Astrocyte of the cerebellum (primary cell): ENCODE measurements at places on chromosomes 3 and 15.

- DNase-seq, result no peak
Measured at GRCh38 chr15:40052604-40053003, 13.6 kb upstream of the SRP14 start.

DNA sequence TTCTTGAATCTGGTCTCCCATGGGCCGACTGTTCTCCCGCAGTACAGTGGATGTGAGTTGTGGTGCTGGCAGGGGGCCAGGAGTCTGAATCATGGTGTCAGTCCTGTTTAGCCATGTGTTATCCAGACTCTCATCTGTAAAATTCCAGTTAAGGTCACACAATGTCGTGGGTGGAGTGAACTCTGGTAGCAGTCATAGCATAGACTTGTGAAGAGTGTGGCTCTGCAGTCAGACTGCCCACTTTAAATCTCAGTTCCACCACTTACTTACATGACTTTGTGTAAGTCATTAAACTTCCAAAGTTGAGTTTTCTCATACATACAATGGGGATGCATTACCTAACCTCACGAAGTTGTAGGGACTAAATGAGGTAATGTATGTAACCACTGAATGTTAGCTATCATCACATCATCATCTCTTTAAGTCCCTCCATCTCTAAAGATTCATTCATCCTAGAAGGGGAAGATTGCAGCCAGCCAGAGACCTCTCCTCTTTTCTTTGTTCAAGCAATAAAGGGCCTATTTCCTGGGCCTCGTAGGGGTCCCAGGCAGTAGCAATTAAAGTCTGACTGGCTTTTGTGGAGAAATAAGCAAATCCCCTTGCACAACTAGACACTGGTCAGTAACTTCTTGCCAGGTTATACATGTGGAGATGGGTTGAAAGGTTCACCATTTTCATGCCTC, 93.9 kb downstream of the PCCB start:
- DNase-seq, result peak; percentile 73

- DNase-seq, result no peak
Measured at GRCh38 chr3:52313188-52313773, 2.8 kb upstream of the DNAH1 start.

DNA sequence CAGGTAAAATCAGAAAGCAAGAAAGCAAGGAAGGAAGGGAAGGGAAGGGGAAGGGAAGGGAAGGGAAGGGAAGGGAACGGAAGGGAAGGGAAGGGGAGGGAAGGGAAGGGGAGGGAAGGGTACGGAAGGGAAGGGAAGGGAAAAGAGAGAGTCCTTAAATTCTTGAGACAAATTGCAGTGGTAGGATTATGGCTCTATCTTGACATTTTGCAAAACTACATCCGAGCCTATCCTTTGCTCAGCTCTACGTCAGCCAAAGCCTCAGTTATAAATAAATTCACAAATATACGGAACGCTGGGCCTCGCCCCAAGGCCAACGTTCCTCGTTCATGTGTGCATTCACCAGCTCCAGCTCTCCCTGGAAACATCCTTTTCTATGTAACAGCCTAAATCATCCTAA, 25.5 kb upstream of the HES1 start:
- no peak for DNase-seq

DNA sequence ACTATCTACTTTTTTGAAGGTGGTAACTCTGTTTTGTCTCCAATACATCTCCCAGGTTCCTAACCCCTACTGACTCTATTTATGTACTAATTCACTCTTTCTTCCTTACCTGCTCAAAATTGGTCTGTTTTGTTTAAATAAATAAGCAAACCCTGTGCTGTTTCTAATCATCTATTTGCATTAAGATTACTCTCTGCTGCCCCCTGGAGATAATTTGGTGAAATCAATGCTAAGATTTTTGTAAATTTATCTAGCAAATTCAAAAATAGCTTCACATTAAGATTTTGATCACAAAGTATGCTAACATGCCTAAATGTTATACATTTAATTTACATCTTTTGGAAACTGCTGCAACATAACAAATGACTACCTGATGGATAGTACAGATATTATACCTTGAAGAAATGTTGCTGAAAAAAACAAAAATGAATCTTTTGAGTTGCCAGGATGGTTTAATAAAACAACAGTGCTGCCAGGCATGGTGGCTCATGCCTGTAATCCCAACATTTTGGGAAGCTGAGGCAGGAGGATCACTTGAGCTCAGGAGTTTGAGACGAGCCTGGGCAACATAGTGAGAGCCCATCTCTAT, 4.4 kb upstream of the CD200R1 start:
- DNase-seq, result peak; percentile 32

GRCh38 chr15:59258317-59258716, 51.7 kb downstream of the LDHAL6B start:
- DNase-seq, result no peak

- peak; percentile 74 for DNase-seq
Measured at GRCh38 chr3:110814170-110815007, 257.2 kb upstream of the NECTIN3 start.
